Fibroblast of skin of scalp (primary cell): ENCODE measurements at places on chromosomes 1 and 21.

DNA sequence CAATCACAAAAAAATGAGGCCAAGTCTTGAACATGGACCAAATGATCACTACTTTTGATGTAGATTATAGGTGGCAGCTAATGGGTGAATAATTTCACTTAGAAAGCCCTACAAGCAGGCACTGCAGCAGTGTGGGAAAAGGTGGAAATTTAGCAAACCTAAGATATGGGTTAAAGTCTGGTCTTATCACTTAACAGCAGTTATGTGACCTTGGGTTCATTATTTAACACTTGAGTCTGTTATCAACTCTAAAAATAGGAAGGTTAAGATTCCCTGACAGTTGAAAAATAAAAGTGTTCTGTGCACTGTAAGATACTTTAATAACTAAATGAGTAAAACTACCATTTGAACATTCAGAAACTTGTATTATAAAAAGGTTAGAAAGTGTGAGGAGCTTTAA lies 47.5 kb downstream of the SSX2IP start:
- no peak for DNase-seq

DNA sequence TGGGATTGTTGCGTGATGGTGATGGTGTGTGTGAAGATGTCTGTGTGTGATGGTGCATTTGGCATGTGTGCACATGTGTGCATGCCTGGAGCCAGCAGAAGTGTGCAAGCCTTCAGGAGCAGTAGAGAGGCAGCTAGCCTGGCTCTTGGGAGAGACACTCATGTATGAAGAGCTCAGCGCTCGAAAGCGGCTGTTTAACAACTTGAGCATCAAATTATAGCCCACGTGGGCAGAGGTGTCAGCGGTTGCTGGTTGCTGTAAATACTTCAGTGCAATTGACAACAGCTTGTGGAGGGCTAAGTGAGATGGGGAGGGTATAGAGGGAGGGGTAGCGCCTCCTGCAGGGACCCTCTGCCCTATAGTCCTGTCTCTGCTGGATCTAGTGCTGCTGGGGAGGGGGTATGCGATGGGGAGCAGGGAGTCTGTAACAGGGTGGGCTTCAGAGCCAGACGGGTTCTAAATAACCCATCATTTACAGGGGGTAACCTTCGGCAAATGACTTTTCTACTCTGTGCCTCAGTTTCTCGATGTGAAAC lies 21.5 kb downstream of the FOXD2 start:
- DNase-seq = no peak

DNA sequence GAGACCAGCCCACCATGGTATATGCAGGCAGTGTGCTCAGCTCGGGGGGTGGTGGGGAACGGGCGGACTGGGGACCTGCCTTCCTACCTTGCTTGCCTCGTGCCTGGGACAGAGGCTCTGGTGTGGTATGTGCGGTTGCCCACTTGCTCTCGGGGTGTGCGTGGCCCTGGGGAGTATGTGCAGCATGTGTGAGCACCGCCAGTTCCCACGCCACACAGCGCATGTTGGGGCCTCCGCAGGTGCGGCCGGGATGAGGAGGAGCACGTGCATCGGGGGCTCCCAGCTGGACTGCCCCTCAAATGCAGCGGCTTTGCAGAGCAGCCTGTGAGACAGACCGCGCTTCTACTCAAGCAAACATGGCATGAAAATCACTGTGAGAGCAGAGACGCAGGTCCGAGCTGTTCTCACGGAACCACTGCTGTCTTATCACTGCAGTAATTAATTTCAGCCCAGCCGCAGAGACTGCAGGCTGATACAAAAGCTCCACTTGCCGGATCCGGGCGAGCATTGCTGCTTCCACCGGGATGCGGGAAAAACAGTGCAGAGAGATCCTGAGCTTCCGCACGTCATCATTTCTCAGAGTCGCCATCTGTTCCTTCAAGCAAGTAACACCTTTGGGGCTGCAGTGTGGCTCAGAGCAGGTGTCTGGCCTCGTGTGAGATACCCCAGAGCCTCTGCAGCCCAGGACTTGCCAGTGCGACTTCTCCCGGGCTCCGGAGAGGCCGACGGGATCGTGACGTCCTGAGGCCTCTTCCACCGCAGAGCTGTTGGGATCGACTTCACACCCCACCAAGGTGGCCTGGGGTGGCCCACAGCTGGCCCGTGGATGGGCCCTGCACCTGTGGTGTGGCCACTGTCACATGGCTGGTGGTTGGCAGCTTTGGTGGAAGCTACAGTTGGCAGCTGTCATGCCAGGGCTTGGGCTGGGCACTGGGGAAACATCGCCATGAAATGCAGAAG lies 92.6 kb upstream of the ACTRT2 start:
- DNase-seq = no peak

- no peak for DNase-seq
Measured at GRCh38 chr1:35164893-35165292, 28.1 kb downstream of the SFPQ start.

DNA sequence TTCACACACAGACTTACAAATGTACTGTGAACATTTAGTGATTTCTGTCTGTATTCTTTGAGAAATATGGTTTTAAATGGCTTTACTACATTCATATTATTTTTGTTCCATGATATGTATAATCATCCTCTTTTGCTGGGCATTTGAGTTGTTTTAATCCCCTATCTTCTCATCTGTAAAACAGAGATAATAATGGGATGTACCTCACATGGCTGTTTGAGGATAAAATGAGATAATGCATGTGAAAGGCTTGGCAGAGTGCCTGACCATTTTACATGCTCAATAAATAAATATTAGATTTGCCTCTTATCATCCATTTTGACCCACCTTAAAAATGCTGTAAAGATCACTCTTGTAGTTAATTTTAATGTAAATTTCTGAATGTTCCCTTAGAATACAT lies 197.2 kb downstream of the C1orf94 start:
- DNase-seq = no peak

DNA sequence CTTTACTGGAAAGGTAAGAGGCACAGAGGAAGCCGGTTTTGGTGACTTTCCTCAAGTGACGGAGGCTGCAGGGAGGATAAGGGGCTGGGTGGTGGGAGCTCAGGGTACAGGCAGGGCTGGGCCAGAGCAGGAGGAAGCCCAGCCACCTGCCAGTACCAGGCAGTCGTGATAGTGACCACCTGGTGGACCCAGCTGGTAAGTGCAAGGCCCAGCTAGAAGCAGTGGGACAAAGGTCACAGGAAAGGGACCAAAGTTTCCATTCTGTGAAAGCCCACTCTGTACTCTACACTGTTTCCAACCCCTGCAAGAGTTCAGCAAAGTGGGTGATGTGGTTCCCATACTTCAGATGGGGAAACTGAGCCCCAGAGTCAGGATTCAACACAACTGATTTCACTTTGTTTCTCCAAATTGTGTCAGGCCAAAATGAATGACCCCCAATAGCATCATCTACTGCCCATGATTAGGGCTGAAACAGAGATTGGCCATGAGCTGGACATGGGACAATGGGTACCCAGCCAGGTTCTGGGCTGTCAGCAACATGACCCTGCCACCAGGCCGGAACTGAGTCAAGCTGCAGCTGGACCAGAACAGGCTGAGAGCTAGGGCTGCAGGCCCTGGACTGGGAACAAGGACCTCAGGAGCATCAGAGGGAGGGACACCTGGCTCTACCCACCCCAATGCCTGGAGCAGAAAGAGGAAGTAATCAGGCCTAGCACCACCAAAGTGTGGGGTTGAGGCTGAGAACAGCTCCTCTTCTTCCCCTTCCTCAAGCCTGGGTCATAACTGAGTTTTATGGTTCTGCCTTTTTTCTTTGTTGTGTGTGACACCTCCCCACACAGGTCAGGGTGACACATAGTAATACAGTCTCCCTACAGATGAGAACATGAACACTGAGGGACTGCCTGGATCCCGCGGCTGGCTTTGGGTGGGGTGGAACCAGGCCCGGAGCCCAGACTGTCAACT lies 50.2 kb downstream of the KCNN3 start:
- DNase-seq = no peak

DNA sequence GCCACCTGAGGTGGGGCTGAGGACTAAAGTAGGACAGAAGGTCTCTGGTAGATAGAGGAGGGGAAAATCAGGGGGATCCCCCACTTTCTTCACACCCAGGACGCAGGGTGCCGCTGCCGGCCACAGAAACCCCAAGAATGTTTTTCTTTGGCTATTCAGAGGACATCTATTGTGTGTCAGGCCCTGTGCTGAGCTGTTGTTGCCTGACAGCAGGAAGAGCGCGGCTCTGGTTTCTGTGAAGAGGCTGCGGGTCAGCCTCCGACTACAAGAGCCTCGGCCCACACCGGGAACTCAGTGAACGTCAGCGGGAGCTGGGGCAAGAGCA lies 407 bp upstream of the PIGV start:
- peak; percentile 53 for DNase-seq

- peak; percentile 92 for DNase-seq
Measured at GRCh38 chr1:155250633-155251449, 4.4 kb downstream of the ENTREP3 start.

DNA sequence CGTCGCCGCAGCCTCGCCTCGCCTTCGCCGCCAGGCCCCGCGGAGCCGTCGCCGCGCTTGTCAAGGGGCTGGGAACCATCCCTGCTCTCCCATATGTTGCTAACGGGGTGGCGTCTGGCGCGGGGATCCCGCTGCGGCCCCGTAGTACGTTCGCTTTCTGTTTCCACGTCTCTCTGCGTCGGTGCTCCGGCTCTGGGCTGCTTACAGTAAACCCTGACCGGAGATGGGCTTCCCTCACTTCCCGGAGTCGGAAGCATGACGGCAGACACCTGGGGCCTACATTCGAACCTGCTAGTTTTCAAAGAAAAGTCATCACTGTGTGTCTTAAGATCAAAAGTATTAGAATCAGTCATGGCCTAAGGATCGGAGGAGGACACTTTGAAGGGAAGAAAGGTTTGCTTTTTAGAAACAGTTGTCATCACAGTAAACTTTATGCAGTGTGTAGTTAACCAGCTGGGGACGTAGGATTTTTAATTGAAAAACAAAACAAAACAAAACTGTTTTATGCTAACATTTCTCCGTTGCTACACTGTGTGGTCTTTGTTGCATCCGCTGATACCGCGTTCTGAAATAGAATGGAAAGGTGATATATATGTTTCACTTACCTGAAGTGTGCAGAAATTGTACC lies 69.0 kb downstream of the SLC35A3 start:
- DNase-seq = peak; percentile 58

DNA sequence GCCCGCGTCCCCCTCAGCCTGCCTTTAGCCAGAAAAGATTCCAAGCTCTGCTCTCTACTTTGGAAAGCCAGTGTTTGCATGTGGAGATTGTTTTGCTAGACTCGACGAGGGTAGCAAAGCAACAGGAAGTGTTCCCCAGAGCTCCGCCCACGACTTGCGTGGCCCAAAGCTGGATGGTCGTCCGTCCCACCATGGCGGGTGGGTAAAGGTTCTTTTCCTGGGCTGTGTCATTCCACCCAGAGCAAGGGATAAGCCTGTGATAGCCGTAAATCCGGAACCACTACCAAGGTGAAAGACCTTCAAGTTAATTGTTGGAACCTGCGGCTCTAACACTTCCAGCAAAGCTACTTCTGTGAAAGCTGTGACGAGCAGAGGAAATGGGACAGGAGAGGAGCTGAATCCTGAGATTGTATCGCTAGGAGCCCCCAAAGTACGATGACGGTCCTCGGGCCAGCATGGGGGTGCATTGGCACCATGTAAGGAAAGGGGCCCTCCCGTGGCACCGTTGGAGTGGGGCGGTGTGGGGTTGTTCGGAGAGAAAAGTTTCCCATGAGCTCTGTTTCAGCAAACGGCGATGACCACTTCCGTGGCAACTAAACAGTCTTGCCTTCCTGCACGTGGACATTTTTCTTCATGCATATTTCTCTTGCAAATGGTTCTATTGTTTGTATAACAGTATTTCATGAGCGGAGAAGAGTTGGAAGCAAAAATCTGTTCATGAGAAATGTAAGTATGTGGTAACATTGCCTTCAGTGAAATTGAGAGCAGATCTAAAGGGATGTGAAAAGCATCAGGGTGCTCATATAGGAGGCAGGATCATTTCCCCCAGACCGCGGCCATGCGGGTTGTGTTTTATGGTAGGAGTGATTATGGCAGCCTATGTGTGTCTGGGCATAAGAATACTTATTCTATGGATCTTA lies 8.4 kb downstream of the MX2 start:
- DNase-seq = no peak
